GM18507 (cell line): ENCODE measurements at places on chromosomes 1 and 21.
A peak's percentile ranks its signal among the peaks of the same experiment; 100 is the strongest.

DNA sequence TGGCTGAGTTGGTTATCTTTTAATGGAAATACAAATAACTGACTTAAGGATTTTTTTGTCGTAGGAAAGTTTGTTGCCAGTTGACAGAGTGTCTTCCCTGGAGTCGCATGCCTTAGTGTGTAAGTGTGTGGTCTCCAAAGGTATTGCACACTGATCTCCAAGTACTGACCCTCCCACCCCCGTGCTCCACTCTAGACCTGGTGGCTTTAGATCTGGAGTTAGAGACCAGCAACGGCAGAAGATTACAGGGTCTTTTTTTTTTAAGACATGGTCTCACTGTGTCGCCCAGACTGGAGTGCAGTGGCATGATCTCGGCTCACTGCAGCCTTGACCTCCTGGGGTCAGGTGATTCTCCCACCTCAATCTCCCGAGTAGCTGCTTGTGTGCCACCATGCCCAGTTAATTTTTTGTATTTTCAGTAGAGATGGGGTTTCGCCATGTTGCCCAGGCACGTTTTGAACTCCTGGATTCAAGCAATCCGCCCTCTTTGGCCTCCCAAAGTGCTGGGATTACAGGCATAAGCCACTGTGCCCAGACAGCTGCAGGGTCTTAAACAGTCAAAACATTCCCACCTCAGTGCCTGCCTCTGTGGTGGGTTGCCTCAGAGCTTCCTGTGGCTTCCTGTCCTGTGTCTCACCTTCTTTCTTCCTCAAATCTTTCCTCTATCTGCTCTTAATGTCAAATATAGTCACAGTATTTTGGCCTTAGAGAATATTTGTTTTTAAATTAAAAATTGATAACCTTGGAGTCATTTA, 6.9 kb downstream of the TRAPPC10 start:
- DNase-seq = no peak

GRCh38 chr1:181134543-181135436, 46.3 kb downstream of the IER5 start:
- no peak for DNase-seq

DNA sequence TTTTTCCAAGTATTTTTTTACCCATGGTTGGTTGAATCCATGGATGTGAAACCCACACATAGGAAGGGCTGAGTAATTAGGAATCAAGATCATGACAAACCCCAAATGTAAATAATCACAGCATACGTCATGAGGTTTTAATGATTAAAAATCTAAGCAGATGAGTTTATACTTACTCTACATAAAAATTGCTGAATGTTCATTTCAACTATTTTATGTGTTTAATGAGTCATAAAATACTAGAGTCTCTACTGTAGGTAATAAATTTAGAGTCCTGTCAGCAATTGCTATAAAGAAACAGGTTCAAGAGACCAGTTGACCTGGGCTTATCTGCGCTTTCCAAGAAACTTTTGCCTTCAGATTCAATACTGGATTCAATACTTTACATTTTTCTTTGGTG, 18.2 kb downstream of the CTH start:
- no peak for DNase-seq

DNA sequence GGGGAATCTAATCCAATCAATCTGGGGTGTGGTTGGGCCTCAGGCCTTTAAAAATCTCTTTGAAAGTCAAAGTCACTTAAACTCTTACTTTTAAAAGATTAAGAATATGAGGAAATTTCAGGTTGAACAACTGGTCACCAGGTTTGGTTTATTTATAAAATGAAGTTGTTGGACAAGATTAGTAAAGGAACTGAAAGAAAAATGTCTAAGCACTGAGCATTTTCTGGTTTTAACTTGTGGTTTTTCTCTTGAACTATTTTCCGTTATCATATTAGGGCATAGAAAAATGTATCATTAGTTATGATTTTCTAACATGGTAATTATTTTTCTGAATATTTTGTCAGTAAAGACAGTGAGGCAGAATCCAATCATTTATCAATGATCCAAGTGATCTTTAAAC, 49.6 kb downstream of the RGS2 start:
- DNase-seq = no peak

DNA sequence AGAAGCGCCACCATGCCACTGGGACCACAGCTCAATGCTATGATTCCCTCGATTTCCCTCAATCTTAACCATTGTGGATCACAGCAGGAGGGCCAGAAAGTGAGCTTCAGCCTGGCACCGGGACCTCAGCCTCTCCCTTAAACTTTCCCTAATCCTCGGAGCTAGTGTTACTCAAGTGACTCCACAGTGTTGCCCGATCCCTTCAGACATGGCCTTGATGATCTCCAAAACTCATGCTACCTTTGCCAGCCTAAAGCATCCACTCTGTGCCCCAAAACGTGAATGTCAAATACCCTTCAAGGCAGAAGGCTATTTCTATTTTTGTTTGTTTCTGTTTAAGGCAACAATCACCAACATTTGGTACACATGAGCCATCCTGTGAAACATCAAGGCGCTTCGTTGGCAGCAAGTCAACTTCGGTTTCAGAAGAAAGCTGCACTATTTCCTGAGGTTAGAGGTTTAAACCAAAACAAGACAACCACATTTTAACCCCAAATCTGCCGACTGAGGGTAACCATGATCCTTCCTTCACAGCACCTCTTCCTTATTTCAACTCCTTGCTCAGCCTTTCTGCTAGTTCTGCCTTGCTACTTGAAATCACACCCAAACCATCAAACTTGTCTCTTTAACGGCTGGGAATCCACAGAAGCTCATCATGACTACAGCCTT, 94.4 kb upstream of the KRTAP19-8 start:
- peak; percentile 18 for DNase-seq

DNA sequence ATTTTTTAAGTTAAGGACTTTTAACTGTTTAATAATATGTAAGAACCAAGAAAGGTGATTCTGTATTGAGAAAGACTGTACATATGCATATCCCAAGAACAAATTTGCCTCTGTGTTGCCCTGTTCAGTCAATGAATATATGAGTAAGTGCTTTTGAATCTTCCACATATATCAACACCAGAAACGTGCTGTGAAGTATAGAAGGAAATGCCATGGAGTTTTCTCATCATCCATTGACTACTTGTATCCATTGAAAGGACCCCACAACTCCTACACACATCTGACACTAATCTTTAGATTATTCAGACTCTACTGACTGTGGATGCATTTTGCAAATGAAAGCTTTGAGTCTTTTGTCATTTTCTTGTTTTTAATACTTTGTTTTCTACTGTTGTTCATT, 366.9 kb downstream of the S1PR1 start:
- DNase-seq = no peak

GRCh38 chr1:25820247-25821111, 725 bp downstream of the MTFR1L start:
- DNase-seq = peak; percentile 80

DNA sequence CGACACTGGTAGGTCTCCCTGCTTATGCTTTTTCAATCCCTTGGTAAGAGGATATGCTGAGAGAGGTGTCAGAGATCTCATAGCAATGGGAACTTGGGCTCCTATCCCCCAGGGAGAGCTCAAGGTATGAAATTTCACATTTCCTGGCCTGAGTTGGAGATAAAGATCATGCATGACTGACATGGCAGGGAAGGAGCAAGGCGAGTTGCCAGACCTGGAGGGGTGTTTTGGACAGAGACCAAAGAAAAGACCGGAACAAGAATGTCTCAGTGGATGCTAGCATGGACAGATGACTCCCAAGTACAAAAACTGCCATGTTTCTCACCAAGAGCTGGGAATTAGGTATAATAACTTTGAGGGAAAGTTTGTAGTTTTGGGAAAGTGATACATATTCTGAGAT, 334.1 kb upstream of the B3GALT2 start:
- DNase-seq = no peak

GRCh38 chr1:19361611-19362147, 49.6 kb downstream of the SLC66A1 start:
- DNase-seq = no peak

GRCh38 chr1:177786176-177786745, 183.6 kb downstream of the SEC16B start:
- DNase-seq = no peak

DNA sequence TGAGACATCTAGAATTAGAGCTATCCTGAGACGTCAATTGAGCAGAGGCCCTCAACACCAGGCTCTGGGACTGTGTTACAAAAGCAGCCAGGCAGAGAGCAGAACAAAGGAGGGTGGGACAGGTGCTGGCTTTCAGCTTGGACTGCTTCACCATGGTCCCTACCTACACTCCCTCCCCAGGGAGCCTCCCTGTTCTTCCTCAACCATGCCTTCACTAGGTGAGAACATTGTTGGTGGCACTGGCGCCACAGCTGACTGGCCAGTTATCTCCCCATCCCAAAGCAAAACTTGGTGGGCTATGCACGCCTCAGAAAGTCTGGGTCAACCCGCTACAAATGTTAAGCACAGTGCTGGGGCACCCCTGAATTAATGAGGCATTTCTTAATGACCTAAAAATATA, 87.8 kb downstream of the NMNAT2 start:
- DNase-seq = no peak

GRCh38 chr1:56965916-56966697, at the start of gene C8B:
Gene C8B (minus strand): TSS chr1:56966015. CDS start chr1:56965948, 67 bp downstream.
- no peak for DNase-seq

- DNase-seq = no peak
Measured at GRCh38 chr21:26148071-26148839, 22.3 kb downstream of the APP start.

DNA sequence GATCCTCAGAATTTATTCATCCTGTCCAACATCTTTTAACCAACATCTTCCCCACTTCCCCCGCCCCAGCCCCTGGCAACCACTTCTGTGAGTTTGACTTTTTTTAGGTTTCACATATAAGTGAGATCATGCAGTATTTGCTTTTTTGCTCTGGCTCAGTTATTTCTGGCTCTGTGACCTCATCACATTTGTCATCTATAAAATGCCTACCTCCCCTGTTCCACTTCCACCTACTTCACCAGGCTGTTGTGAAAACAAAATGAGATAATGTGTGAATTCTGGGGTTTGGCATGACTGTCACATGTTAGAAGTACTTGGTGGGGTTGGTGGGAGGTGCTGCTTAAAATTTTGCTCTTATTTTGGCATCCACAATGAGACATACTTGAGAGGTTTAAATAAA, 18.4 kb downstream of the HHAT start:
- DNase-seq = no peak

GRCh38 chr1:162946701-162947100, 85.7 kb upstream of the CCDC190 start:
- DNase-seq = no peak

DNA sequence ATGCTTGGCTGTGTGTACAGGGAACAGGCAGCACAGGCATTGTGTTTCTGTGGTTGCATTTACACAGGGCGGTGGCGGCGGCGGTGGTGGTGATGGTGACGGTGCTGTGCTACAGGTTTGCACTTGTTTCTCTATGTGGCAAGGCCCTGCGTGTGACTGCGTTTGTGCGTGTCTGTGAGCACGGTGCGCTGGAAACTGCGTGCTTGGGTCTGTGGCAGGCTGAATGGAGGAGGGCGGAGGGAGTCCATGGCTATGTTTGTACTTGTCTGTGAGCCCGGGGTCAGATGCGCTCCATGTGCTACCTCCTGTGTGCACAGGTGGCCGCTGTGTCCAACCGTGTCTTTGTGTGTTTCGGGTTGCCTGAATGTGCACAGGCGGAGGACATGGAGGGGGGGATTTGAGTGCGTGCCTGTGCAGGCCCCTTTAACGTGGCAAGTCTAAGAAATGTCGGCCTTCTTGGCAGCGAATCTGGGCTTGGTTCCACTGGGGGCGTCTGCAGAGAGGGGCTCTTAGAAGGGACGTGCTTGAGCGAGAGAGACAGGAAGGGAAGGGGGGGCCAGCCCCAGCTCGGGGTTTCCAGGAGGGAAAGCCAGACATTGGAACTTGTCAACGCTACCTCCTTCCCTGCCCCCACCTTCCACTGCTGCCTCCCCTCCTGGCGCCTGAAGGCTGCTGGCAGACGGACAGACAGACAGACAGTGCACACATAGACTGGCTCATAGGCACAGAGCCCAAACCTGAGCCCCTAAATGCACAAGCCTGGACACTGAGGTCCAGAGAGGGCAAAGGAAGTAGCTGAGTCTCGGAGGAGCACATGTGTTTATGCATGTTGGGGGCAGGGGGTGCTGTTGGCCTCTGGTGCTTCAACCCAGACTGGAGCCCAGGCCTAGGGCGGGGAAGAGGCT, 32.7 kb upstream of the WASF2 start:
- no peak for DNase-seq

- no peak for DNase-seq
Measured at GRCh38 chr1:33826711-33827110, 37.2 kb upstream of the HMGB4 start.

DNA sequence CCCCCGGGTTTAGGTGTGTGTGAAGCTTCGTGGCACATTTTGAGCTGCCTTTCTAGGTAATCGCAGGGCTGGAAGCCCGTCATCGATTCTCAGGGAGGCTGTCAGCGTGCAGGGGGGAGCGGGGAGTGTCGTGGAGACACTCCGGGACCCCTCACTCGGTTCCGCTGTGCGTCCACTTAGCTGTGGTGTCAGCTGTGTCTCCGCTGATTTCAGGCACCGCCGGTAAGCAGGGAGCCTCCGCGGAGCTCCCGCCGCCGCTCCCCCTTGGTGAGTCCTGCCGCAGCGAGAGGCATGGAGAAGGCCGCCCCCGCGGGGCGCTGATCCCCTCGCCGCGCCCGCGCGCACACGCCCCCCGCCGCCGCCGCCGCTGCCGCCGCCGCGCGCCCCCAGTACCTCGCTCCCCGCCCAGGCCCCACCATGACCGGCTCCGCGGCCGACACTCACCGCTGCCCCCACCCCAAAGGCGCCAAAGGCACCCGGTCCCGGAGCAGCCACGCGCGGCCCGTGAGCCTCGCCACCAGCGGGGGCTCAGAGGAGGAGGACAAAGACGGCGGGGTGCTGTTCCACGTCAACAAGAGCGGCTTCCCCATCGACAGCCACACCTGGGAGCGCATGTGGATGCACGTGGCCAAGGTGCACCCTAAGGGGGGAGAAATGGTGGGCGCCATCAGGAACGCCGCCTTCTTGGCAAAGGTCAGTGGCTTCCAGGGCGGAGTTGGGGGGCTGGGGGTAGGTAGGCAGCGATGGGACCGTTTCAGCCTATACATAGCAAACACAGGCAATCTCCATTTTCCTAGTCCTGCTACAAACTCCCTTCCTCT, 995 bp downstream of the VASH2 start:
- no peak for DNase-seq

DNA sequence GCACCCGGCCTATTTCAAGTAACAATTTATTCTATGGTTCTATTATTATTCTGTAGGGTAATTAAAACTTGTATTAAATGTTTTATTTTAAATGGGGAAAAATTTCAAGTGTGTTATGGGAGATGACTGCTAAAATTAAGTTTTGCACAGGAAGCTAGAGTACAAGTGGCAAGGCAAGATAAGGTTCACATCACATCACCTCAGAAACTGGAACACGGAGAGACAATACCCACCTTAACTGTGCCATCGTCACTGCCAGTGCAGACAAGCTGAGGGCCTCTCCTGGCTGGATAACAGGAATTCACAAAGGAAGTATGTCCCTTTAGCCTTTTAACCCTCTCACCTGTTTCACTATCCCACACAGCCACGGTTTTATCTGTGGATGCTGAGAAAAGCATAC, 7.6 kb downstream of the SNRNP40 start:
- no peak for DNase-seq

DNA sequence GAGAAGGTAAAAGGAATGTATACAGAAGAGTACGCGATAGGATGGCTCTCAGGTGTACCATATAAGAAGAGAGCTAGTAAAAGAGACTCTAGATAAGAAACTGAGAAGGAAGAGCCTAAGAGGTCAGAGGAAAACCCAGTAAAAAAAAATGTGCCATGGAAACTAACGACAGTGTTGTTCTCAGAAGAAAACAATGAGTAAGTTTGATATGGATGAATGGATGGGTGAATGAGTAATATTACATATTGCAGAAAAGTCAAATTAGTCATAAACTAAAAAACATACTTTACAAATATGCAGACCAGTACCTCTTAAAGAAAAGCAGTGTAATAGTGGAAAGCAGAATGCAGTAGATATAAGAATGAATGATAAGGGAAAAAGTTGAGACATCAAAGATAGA, 316.2 kb downstream of the HMCN1 start:
- DNase-seq = no peak
